ENCODE measurements at places on chromosomes 11 and 22. TPM values are rescaled to one million over a fixed set of nuclear protein-coding genes. Genes with fewer than 3 reads are reported as not detected.

DNA sequence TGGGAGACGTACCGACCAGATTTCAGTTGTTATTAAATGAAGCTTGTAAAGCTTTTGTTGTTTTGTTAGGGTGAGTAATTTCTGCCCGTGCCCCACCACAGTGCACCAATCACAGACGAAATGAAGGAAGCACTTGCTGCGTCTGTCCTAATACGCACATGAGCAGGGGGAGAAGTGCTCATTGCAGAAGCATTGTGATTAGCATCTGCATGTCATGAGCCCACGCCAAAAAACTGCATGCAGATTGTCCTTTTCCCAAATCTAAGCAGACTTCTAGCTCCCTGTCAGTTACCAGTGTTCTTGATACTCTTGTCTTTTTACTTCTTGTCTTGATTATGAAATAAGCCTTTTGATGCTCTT, 15.5 kb downstream of the RBX1 start:
- peaks cover 16% of the 10 kb centered on the region for H3K4me1 ChIP-seq
- no peaks in the 10 kb centered on the region for H3K36me3 ChIP-seq
- H3K4me3 ChIP-seq: no peak overlapping the region

DNA sequence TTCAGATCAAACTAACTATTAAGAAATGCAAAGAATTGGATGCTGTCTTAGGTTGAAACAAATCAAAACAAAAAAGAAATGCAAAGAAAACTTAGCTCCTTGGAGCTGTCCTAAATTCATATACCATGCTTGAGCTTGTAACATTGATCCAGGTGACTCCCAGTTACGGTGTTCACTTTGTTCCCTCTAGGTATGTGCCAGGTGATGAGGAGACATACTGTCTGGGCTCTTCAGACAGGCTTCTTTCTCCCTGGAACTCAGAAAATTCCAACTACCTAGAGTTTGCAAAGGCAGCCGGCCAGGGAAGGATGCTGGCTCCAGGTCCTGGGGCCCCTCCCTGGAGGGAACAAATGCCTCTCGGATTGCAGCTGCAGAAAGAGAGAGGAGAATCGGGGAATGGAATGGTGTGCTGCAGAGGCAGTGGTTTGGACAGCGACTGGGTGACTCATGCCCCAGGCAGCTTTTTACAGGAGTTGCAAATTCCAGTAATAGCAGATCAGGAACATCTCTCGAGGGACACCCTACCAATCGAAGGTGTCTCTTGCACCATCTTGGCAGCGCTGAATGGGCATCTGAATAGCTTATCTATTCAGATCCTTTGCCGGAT, 12.3 kb upstream of the ASPHD2 start:
- peaks cover 14% of the 10 kb centered on the region for H3K27me3 ChIP-seq
- H3K27ac ChIP-seq: no peak overlapping the region
- DNase-seq: no peak
- H3K4me3 ChIP-seq: no peak overlapping the region
- peaks cover 3% of the 10 kb centered on the region for H3K36me3 ChIP-seq

DNA sequence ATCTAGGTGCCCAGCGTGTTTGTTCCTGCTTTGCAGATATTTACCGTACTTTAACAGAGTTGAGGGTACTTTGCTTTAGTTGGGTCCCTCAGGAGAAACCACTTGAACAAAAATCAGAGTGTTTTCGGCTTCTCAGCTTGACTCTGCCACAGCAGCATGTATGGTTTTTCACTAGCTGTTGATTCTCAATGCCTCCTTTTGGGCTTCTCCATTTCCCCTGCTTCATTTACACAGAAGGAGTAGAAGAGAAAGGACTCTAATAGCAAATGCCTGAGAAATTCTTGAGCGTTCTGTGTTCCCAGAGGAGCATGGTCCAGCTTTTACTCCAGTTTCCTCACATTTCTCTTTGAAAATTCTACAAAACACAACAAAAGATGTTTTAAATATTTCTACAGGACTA, 252.1 kb upstream of the CCDC179 start:
- no peaks in the 10 kb centered on the region for H3K27me3 ChIP-seq
- no peak overlapping the region for H3K4me3 ChIP-seq
- no peak for DNase-seq
- H3K36me3 ChIP-seq: peaks cover 8% of the 10 kb centered on the region
- no peaks in the 10 kb centered on the region for H3K4me1 ChIP-seq
- H3K27ac ChIP-seq: no peak overlapping the region

DNA sequence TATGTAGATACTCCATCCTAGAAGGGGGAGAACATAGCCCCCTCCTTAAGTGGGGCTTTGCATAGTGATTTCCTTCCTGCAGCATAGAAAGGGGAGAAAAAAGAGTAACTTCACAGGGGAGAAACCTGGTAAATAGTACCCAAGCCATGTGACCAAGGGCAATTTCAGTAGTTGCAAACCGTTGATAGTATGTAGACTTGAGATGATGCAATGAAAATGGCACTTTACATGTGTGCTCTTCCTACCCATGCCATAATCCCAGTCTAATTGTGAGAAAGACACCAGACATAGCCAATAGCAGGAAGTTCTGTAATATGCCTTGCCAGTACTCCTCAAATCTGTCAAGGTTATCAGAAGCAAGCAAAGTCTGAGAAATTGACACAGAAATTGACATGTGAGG, 104.1 kb downstream of the NCAM1 start:
- H3K4me3 ChIP-seq: no peak overlapping the region
- no peaks in the 10 kb centered on the region for H3K4me1 ChIP-seq
- no peak for DNase-seq
- H3K27me3 ChIP-seq: peaks cover 4% of the 10 kb centered on the region
- no peaks in the 10 kb centered on the region for H3K36me3 ChIP-seq

GRCh38 chr11:23924226-23924625, 572.6 kb upstream of the LUZP2 start:
- H3K4me3 ChIP-seq: no peak overlapping the region
- DNase-seq: no peak
- H3K4me1 ChIP-seq: no peaks in the 10 kb centered on the region
- H3K36me3 ChIP-seq: no peaks in the 10 kb centered on the region
- H3K27ac ChIP-seq: no peak overlapping the region

DNA sequence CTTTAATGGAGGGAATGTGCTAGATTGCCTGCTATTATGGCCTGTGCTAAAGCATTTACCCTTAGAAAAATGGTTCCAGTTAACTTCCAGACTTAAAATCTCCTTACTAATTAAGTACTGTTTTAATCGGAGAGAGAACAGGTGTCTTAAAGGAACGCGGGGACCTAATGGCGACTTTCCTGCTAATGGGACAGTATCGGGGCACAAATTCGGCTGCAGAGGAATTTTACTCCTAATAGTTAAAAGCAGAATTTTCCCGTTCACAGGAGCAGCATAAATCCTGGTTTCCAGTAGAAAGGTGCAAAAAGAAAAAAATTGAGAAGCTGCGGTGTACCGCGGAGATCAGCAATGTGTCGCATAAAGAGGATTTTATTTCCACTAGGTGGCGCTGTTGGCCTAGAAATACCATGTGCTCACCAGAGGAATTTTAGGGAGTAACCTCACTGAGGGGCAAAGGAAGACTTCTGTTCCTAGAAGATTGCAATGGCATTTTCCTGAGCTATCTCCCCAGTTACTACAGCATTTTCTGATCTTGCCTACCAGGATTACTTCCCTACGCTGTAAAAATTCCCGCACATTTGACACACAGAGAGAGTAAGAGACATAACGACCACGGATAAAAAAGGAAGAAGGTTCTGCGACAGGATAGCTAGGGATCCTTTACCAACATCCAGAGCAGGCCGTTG, 44.5 kb downstream of the ZNF280B start:
- no peak overlapping the region for H3K27ac ChIP-seq
- DNase-seq: peak; percentile 52
- H3K27me3 ChIP-seq: peaks cover 31% of the 10 kb centered on the region
- H3K36me3 ChIP-seq: peaks cover 4% of the 10 kb centered on the region
- no peak overlapping the region for H3K4me3 ChIP-seq

DNA sequence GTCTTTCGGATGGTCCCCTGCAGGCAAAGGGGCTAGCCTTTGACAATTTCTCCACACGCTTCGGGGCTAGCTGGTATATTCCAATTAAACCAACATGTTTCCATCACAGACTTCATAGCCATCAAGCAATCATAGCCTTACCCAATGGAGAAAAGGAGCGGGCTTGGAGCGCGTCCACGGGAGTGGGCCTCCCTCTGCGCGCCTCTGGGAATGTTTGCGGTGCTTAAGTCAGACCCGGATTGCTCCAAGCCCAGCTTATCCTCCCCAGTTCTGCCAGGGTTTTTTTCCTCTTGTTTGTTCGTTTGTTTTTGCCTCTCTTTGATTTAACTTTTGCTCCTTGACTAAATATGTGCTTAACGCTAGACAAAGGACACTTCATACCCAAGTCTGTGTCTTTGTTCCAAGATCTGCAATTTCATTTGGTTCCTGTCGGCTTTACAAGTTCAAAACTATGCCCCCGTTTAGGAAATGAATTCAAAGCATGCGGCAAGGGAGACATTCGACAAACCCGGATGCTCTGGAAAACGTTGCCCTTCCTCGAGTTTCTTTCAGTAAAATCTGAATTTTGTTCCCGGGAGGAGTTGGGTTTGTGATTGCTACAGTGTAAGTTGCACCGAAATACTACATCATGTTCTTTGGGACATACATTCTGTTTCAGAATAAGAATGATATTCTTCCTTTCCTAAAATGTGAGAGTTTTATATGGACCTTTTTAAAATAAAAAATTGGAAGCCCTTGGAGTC, 1.0 kb upstream of the GLB1L2 start:
- no peaks in the 10 kb centered on the region for H3K36me3 ChIP-seq
- H3K4me1 ChIP-seq: peaks cover 14% of the 10 kb centered on the region
- H3K27ac ChIP-seq: no peak overlapping the region
- peak overlapping the region; percentile 94 for H3K4me3 ChIP-seq
- H3K27me3 ChIP-seq: peaks cover 2% of the 10 kb centered on the region

DNA sequence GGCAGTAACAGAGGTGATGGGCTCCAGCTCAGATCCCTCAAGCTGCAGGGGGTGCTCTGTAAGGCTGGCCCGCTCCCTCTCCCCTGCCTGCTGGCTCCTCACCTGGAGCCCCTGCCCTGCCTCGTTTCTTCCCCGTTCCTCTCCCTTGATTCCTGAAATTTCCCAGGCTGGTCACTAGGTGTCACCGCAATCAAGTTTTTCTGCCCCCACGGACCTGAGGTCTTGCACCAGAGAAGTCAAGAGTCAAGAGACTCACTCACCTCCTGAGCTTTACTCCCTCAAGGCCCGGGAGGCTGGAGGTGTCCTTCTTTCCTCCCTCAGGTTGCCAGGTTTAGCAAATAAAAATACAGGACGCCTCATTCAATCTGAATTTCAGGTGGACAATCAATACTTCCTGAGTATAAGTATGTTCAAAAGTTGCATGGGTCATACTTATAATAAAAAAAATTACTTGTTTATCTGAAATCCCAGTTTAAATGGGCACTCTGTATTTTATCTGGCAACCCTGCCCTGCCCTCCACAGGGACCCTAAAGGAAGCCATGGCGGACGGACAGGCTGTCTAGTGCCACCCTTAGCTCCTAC, 69.2 kb downstream of the SCUBE1 start:
- no peak overlapping the region for H3K4me3 ChIP-seq
- peaks cover 6% of the 10 kb centered on the region for H3K27me3 ChIP-seq
- no peaks in the 10 kb centered on the region for H3K36me3 ChIP-seq
- no peak overlapping the region for H3K27ac ChIP-seq
- peaks cover 5% of the 10 kb centered on the region for H3K4me1 ChIP-seq
- DNase-seq: peak; percentile 14

GRCh38 chr11:2790568-2790921, 90.8 kb upstream of the KCNQ1OT1 start:
- H3K36me3 ChIP-seq: peaks cover 8% of the 10 kb centered on the region
- H3K27me3 ChIP-seq: no peaks in the 10 kb centered on the region
- peak overlapping the region; percentile 16 for H3K4me3 ChIP-seq

- H3K27me3 ChIP-seq: peaks cover 15% of the 10 kb centered on the region
- no peak overlapping the region for H3K27ac ChIP-seq
- DNase-seq: no peak
- no peaks in the 10 kb centered on the region for H3K36me3 ChIP-seq
- peak overlapping the region; percentile 61 for H3K4me3 ChIP-seq
These were observed 203.7 kb downstream of the GRIK4 start for GRCh38 chr11:120715239-120715638.

DNA sequence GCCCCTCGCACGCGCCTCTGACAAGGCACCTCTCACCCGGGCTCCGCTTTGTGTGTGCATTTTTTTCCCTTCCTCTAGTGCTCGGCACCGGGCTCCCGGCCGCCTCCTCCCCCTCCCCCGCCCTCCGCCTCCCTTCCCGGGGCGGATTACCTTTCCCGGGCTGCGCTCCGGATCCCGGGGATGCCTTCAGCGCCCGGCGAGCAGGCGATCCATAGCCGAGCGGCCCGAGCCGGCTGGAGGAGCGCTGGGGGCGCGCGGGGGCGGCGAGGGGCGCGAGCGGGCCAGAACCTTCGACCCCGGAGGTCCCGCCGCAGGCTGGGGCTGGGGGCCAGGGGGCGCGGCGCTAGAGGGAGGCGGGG, 282 bp downstream of the MPPED2 start:
- no peak for DNase-seq
- H3K4me3 ChIP-seq: peak overlapping the region; percentile 78
- H3K4me1 ChIP-seq: peaks cover 16% of the 10 kb centered on the region
- no peaks in the 10 kb centered on the region for H3K36me3 ChIP-seq

DNA sequence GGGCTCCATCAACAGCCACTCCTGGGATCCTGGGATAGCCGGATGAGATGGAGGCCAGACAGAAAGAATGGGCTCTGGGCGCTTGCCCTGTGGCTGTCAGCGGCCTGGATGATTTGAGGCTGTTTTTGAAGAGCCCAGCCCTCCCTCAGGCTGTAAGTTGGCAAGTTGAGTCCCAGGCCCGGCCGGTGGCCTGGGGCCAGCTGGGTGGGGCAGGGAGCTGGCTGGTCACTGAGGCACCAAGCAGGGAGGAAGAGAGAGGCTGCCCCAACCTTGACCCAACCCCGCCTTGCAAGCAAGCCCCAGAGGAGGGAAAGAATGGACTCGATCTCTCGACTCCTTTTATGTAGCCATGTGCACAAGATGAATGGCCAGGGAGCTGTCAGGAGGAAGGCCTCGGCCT, 34.9 kb downstream of the RIBC2 start:
- H3K4me1 ChIP-seq: no peaks in the 10 kb centered on the region
- no peak overlapping the region for H3K27ac ChIP-seq
- no peak overlapping the region for H3K4me3 ChIP-seq
- H3K36me3 ChIP-seq: no peaks in the 10 kb centered on the region
- no peaks in the 10 kb centered on the region for H3K27me3 ChIP-seq
- no peak for DNase-seq

DNA sequence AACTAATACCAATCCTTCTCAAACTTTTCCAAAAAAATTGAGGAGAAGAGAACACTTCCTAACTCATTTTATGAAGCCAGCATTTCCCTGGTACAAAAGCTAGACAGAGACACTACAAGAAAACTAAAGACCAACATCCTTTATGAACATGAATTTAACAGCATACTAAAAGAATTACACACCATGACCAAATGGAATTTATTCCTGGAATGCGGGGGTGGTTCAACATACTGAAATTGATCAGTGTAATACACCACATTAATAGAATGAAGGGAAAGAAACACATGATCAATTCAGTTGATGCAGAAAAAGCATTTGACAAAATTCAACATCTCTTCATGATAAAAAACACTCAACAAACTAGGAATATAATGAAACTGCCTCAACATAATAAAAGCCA, 148.1 kb downstream of the WNT7B start:
- no peak for DNase-seq
- H3K4me3 ChIP-seq: no peak overlapping the region
- H3K4me1 ChIP-seq: no peaks in the 10 kb centered on the region
- no peaks in the 10 kb centered on the region for H3K27me3 ChIP-seq
- H3K27ac ChIP-seq: no peak overlapping the region

The ZNRF3 gene
- not detected for polyA plus RNA-seq

The SESN3 gene
- polyA plus RNA-seq: 1.3 TPM

The ABCG4 gene
- not detected for polyA plus RNA-seq

The OR10A2 gene
- not detected for polyA plus RNA-seq

The C11orf65 gene
- polyA plus RNA-seq: 0.97 TPM

The SMIM35 gene
- 0.60 TPM for polyA plus RNA-seq

The PRRG4 gene
- polyA plus RNA-seq: not detected

Data from naive thymus-derived CD8-positive, alpha-beta T cell (primary cell).